Stimulated activated CD4-positive, alpha-beta T cell treated with anti-CD3 and anti-CD28 coated beads, Interleukin-4, amount 100 ng/mL, for 24 hours (primary cell): ENCODE measurements at places on chromosomes 16 and 17.

DNA sequence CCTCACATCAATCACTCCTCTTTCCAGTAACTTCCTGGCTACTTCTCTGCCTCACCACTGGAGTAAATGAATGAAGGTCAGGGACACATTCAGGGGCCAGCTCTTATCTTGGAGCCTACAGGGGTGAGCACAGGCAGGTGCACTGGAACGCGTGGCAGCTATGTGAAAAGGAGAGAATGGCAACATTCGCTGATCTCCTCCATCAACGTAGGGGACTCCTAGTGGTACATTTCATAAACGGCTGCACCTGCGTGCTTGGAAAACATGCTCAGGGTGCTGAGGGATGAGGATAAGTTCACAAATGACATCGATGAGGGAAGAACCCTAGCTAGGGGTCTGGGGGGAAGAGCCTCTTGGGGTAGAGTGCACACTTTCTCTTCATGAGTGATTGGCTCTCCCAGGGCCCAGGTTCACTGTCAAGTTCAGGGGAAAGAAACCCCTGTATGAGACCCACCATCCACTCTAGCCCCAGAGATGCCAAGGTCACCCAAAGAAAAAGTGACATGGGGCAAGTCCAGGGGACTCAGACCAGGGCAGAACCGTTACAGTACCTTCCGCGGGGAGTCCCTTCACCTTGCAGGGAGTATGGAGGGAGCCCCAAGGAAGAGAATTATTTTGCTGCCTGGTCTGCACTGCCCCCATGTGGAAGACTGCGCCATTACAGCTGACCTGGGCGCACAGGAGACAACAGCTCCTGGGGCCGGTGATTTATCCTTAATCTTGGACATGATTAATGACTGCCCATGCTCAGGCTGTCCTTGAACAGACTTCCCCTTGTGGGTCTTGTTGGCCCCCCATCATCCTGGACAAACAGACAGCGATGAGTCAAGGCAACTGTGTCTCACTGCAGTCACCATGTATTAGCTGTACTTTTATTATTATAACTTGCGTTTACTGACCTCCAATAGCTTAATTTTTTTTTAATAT lies 30.1 kb downstream of the VAC14 start:
- peak; percentile 53 for DNase-seq

DNA sequence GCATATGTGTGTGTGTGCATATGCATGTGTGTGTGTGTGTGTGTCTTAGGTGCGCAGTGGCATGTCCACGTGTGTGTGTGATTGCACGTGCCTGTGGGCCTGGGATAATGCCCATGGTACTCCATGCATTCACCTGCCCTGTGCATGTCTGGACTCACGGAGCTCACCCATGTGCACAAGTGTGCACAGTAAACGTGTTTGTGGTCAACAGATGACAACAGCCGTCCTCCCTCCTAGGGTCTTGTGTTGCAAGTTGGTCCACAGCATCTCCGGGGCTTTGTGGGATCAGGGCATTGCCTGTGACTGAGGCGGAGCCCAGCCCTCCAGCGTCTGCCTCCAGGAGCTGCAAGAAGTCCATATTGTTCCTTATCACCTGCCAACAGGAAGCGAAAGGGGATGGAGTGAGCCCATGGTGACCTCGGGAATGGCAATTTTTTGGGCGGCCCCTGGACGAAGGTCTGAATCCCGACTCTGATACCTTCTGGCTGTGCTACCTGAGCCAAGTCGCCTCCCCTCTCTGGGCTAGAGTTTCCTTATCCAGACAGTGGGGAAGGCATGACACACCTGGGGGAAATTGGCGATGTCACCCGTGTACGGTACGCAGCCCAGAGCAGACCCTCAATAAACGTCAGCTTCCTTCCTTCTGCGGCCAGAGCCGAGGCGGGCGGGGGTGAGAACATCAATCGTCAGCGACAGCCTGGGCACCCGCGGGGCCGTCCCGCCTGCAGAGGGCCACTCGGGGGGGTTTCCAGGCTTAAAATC lies 47.6 kb downstream of the IL21R start:
- peak; percentile 67 for DNase-seq

- no peak for DNase-seq
Measured at GRCh38 chr16:28835864-28836760, 10.0 kb downstream of the TUFM start.

DNA sequence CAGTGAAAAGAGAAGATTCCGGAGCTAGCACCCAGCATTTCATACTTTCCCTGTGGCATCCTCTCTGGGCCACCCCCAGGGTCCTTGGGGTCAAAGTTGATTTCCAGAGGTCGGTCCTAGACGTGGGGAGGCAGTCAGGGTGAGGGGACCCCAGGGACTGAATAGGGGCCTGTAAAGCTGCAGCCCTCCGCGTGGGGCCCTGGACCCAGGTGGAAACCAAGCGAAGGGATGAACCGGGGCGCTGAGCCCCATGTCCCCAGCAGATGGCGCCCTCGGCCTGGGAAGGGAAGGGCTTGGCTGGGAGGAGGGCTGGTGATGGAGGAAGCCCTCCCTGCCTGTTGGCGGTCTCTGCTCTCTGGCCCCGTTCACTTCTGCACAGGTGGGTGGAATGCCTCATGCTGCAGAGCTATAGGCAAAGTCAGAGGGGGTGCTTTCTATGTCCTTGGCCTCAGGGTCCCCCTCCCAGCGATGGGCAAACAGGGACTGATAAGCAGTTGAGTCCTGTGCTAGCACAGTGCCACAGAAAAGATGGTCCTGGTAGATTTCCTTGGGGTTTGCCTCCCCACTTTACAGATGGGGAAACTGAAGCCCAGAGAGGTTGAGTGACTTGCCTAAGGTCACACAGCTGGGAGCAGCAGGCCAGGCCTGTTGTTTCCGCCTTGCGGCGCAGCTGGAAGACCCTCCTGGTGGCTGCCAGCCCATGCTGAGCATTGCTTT lies 163.4 kb upstream of the CIBAR2 start:
- DNase-seq, result peak; percentile 63

GRCh38 chr17:82320956-82321927 lies 3.8 kb upstream of the CD7 start:
- peak; percentile 87 for DNase-seq

DNA sequence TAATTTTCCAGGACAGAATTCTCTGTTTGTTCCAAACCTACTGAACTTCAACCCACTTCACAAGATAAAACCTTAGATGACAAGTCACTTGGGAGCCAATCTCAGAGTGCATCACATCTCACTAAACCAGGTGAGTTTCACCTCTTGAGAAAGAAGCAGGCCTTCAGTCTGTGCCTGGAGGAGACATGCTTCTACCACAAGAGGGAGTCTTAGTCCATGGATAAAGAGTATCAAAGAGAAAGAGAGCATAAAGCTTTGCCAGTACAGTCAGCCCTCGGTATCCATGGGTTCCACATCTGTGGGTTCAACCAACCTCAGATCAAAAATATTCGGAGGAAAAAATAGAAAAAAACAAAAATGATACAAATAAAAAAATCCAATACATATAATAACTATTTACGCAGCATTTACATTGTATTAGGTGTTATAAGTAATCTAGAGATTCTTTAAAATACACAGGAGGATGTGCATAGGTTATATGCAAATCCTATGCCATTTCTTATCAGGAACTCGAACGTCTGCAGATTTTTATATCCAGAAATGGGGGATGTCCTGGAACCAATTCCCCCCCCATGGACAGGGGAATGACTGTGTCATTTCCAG lies 37.7 kb downstream of the DUSP14 start:
- peak; percentile 27 for DNase-seq

DNA sequence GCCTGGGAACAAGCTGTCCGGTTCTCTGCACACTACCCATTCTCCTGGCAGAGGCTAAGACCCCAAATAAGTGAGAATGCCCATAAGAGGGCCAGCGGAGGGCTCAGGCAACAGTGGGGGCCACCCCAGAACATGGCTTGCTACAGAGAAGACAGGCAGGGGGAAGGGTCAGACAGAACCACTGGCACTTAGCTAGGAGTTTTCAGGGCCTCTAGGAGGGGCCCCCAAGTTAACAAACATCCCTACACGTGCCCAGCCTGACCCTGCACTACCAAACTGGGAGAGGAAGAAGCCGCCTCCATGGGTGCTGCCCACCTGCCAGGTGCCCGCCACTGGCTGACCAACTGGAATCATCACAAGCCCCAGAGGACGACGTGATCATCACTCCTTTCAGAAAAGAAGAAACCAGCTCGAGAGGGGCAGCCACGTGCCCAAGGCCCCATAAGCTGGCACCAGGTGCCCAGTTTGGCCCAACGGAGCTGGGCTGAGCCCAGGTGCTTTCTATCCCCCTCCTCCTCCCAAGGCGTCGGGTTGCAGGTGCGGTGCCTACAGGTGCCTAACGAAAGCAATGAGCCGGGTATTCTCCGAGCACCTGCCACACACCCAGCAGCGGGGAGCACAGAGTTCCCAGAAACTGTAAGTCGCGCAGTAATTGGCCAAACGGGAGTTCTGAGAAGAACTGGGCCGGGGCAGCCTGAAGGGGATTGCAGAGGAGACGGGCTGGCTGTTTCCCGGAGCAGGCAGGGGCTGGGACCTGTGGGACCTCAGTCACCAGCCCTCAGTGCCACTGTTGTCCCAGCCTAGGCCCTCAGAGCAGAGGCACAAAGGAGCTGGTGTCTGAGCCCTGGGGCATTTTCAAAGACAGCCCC lies 13.2 kb downstream of the RPH3AL start:
- no peak for DNase-seq
